ENCODE measurements at places on chromosomes 6 and 20.

- DNase-seq: no peak
Measured at GRCh38 chr6:1215884-1216487, 95.9 kb upstream of the FOXQ1 start.

GRCh38 chr6:33808641-33809180, 4.9 kb upstream of the MLN start:
- no peak for DNase-seq

DNA sequence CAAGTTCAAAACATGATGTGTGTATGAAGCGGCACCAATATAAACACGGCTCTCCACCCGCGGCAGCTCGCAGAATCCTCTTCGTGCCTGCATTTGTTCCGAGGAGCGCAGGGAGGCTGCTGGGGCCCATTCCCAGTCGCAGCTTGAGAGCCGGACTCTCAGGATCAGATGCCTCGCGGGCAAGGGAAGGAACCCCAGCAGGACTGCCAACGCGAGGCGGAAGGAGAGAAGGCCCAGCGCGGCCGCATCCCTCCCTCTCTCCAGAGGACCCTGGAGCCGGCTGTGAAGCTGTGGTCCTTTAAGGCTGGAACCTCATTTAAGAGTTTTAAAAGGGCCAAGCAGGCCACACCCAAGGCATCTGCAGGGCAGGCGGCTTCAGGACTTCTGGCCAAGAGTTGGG, 44.2 kb upstream of the ZBP1 start:
- no peak for DNase-seq

GRCh38 chr6:28336284-28337120, 554 bp upstream of the ZSCAN31 start:
- DNase-seq: peak; percentile 12

DNA sequence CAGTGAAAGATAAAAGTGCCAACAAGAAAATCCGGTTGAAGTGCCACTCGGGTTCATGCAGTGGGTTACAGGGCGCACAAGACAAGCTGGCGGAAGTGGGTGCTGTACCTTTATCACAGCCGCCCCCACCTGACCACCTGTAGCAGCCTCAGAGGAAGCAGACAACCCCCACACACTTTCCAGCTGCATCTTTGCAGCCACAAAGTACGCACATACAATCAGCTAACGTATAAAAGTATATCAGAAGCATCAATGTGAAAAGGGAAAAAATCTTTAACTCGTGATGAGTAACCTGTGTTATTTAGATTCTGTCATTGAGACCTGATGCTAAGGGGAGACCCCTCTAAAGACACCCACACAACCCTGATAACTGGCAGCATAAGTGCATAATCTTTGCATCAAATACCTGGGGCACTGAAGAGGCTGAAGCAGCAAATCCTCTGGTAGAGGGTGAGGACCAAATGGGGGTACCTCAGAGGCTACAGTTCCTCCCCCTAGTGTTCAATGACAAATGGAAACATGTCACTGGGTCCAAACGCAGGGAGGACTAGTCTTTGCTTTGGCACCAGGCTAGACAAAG, 22.1 kb downstream of the BACH2 start:
- peak; percentile 75 for DNase-seq

DNA sequence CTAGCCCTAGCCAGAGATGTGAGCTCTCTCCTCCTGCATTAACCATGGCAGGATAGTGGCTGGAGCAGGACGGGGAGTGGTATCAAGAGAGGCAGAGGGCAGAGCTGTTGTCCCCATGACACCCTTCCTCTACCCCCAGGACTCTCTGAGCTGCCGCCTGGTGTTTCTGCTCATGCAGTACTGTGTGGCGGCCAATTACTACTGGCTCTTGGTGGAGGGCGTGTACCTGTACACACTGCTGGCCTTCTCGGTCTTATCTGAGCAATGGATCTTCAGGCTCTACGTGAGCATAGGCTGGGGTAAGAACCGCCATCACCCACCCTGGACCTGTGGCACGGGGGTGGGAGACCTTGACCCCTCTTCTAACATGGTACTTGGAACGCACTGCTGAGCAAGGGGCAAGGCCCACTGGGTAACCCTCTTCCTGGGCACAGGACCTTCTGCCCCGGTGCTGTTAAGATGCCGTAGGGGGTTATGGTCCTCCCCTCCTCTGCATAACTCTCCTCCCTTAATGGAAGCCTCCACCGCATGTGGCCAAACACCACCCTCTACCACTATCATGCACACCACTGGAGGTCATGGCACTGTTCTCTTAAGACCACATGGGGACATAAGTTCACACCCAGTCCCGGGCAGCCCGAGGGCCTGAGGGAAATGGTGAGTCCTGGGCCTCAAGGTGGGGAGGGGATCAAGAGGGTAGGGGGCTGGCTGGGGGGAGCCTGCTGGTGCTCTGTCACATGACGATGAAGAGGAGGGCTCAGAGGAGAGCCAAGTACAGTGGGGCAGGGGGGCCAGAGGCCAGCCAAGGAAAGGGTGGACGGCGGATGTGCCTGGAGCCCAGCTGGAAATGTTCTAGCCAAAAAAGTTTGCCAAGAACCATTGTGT, 25.1 kb downstream of the GLP1R start:
- DNase-seq: no peak

GRCh38 chr6:148422085-148422484, 79.4 kb downstream of the SASH1 start:
- DNase-seq: no peak
